DMS79 (cell line): ENCODE measurements at places on chromosomes 3 and 15.

DNA sequence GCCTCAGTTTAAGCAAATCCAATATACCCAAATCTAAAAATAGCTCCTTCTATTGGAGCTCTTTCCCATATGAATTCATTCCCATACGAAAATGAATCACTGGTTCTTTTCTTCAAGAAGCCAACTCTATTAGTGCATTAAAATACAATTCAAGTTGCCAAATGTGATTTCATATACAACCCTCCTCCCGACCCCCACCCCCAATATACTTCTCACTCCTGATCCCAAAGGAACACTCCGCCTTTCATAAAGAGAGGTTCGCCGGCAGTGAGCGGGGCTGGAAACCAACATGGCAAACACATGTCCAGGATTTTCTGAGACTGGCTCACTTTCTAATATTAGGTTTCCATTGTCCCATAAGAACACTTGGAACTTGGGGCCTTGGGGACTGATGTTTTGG, 48.5 kb downstream of the MAGEF1 start:
- DNase-seq = no peak

DNA sequence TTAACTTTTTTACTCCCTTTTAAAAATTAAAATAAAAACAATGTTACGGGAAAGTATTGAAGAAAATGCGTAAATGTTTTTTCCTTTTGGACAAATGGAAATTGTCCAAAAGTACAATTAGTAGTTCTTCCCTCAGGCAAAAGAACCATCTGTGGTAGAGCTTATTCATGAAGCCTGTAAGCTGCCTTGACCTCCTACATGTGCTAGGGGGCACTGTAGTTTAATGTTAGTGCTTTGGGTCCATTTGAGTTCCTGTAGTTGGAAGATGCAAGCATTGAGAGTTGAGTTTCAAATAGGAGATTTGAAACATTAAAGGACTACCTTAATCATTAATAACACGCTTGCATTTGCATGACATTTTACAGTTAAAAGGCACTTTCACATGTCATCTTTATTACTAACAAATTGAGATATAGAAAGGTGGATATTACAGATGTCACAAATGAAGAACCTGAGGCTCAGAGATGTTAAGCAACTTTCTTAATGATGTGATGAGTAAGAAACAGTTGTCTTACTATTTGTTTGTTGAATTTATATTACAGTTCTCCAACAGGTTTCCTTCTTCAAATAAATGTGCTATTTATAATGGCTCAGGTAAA, 1.8 kb upstream of the ZNF385D start:
- DNase-seq = no peak

DNA sequence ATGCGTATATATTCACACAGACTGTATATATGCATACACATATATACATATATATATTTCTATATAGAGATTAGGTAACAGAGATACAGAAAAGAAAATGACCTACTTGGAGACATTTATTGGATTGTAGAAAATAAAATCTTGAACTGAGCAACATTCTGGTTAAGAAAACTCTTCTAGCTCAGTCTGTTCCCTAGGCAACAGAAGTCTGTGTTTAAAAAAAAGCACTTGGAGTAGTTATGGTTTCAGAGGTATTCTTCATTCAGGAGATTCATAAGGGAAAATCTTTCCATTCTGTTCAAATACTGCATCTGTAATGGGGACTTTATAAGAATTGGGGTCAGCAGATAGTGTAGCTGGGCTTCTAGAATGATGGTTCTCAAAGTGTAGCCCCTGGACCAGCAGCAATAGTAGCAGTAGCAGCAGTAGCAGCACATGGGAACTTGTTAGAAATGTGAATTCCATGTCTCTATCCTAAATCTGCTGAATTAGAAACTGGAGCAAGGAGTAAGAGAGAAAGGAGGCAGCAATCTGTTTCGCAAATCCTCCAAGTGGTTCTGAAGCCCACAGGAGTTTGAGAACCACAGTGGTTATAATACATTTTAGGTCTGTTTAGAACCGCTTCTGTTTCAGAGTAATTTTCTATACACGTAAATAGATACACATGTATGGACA, 112.8 kb upstream of the TMEM108 start:
- no peak for DNase-seq

DNA sequence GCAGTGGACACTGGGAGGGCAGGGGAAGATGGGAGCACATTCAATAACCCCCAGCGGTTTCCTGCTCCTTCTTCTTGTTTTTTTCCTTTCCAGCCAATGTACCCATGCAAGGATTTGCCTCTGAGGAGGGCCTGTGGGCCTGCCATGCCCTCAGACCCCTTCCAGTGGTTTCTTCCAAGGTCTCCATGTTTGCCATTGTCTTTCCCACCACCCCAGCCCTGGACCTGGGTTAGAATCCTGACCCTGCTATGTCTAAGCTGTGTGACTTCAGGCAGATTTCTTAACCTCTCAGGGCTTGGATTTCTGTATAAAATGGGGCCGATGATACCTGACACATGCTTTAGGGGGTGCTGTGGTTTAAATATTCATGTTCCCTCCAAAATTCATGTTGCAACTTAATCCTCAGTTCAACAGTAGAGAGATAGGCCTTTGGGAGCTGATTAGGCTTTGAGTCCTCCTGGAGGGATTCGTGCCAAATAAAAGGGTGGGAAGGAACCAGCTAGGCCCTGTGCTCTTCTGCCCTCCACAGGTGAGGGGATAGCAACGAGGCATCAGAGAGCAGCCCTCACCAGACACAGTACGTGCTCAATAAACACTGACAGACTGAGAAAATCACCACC, 46.3 kb upstream of the FLNB start:
- no peak for DNase-seq

- DNase-seq = peak; percentile 21
Observed at GRCh38 chr3:9397906-9398699, 688 bp downstream of the SETD5 start.

GRCh38 chr3:177284383-177284881, 87.2 kb upstream of the TBL1XR1 start:
- DNase-seq = peak; percentile 36

GRCh38 chr3:51734572-51734907, 27.7 kb downstream of the GRM2 start:
- DNase-seq = no peak

DNA sequence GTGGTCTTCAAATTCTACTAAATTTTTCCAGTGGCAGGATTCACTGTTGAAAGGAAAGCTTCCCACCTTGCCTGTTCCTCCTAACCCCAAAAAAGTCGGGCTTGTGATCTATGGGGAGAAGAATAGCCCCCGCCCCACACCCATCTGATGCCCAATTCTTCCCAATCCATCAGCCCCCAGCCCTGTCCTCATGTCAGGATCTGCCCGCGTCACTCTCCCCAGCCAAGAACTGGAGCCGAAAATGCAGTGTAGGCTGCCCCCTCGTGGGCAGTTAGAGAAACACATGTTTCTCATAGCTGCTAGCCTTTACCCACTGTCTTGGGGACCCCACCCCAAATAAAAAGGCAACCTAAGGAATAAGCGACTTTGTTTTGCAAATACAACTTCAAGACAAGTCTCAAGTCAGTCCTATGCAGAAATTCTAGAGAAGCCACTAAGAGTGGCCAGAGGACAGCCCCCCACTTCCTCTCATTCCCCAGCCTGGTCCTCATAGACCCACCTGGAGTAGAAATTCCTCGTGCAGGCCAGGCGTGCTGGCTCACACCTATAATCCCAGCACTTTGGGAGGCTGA, 13.0 kb upstream of the CSK start:
- no peak for DNase-seq

- no peak for DNase-seq
Observed at GRCh38 chr15:71651750-71652186, 158.6 kb upstream of the NR2E3 start.

DNA sequence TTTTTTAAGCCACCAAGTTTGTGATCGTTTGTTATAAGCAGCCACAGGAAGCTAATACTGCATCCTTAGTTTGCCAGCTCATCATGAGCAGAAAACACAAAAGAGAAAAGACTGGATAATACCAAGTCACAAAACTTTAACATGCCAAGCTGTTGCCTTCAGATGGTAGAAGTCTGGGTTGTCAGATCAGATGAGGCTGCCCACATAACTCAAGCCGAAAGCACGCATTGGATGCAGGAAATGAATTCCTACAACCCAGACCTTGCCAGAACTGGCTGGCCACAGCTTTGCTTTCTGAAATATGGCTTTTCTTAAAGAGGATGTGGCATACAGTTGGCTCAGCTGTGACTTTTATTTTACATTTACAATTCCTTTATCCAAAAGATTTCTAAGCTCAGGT, 118.3 kb upstream of the NEO1 start:
- DNase-seq = no peak

DNA sequence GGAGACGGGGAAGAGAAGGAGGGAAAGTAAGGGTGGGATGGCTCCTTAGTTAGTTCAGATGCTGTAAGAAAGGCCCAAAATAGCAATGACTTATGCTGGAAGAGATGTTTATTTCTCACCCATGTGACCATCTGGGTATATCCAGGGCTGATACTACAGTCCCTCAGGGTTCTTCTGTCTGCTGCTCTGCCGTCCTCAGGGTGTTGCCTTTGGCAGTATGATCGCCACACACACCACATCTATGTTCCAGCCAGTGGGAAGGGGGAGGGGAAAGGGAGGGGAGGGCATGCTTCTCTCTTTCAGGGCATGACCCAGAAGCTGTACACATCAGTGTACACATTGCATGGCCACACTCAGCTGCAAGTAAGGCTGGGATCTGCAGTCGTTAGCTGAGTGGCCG, 10.2 kb downstream of the CD276 start:
- DNase-seq = no peak

GRCh38 chr3:40923143-40923542, 276.2 kb upstream of the CTNNB1 start:
- no peak for DNase-seq
